ENCODE measurements at places on chromosomes 1 and 21. TPM values are rescaled to one million over a fixed set of nuclear protein-coding genes. Genes with fewer than 3 reads are reported as not detected.

DNA sequence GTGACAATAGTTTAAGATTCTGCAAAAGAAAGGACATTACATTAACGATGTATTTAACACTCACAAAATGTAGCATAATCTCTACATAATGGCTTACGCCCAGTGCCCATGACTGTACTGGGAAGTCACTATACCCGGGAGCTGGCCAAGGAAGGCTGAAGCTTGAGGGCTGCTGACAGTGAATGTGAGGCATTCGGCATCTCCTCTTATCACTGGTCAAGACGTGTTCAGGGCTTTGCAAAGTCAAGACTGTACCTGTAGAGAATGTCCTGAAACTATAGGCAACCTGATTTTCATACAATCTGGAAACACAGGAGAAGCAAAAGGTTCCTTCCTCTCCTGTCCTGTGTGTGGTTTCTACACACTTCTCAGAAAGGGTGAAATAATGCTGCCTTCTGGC lies 12.7 kb upstream of the IFNGR2 start:
- H3K27ac ChIP-seq = no peak overlapping the region
- H3K27me3 ChIP-seq = peaks cover 82% of the 10 kb centered on the region
- DNase-seq = no peak
- H3K4me1 ChIP-seq = peaks cover 2% of the 10 kb centered on the region
- no peaks in the 10 kb centered on the region for H3K36me3 ChIP-seq

GRCh38 chr1:25355841-25356395 lies 17.8 kb downstream of the TMEM50A start:
- no peaks in the 10 kb centered on the region for H3K27me3 ChIP-seq
- H3K36me3 ChIP-seq = peaks cover 52% of the 10 kb centered on the region
- peak overlapping the region; percentile 1 for H3K4me3 ChIP-seq
- H3K4me1 ChIP-seq = peaks cover 34% of the 10 kb centered on the region

DNA sequence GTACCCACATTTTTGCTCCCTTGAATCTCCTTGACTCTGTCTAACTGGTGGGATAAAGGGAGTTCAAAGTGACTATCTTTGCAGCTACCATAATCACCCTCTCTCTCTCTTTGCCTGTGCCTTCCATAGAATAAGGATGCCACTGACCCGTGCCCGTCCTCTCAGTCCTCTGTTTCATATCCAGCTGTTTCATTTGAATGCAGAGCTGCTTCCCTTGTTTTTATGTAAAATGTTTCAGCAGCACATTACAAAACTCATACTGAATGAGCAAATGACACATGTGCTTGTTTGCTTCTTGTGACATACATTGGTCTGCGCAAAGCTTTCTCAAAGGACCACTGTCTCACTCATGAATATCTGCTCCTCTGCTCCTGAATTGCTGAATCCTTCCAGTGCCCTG lies 38.4 kb downstream of the CDC42 start:
- H3K27me3 ChIP-seq = no peaks in the 10 kb centered on the region
- peaks cover 68% of the 10 kb centered on the region for H3K36me3 ChIP-seq
- H3K27ac ChIP-seq = peak overlapping the region; percentile 70
- DNase-seq = no peak
- H3K4me1 ChIP-seq = peaks cover 77% of the 10 kb centered on the region
- H3K4me3 ChIP-seq = peak overlapping the region; percentile 15

GRCh38 chr1:205715628-205716027 lies 34.4 kb downstream of the NUCKS1 start:
- H3K27ac ChIP-seq = no peak overlapping the region
- H3K4me3 ChIP-seq = no peak overlapping the region
- no peaks in the 10 kb centered on the region for H3K27me3 ChIP-seq
- H3K4me1 ChIP-seq = peaks cover 22% of the 10 kb centered on the region

GRCh38 chr1:19037659-19038058 lies 81.2 kb upstream of the IFFO2 start:
- no peak for DNase-seq
- H3K4me3 ChIP-seq = no peak overlapping the region
- H3K36me3 ChIP-seq = no peaks in the 10 kb centered on the region
- H3K4me1 ChIP-seq = no peaks in the 10 kb centered on the region
- no peak overlapping the region for H3K27ac ChIP-seq

GRCh38 chr1:16115468-16115983 lies 40.3 kb downstream of the EPHA2 start:
- no peaks in the 10 kb centered on the region for H3K4me1 ChIP-seq
- H3K27me3 ChIP-seq = no peaks in the 10 kb centered on the region
- H3K27ac ChIP-seq = no peak overlapping the region
- H3K36me3 ChIP-seq = no peaks in the 10 kb centered on the region
- no peak overlapping the region for H3K4me3 ChIP-seq
- DNase-seq = no peak

DNA sequence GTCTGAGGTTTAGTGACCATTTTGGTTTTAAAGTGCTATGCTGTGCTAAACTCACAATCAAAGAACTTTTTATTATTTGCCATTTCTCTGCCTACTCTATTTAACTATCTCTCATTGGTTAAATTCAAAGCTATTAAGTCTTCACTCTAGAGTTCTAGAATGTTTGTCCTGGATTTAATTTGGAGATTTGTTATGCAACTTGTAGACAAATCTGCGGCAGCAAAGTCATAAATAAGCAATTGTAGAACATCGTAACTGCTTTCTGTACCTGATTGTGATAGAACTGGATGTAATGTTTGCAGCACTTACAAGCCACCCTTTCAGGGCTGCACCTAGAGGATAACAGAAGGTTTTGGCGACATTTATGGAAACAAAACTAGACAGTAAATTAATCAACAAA lies 566.5 kb upstream of the ADGRL2 start:
- no peaks in the 10 kb centered on the region for H3K36me3 ChIP-seq
- no peak for DNase-seq
- H3K4me3 ChIP-seq = no peak overlapping the region
- no peaks in the 10 kb centered on the region for H3K27me3 ChIP-seq
- no peaks in the 10 kb centered on the region for H3K4me1 ChIP-seq
- H3K27ac ChIP-seq = no peak overlapping the region

GRCh38 chr1:171128463-171128862 lies 37.8 kb downstream of the FMO3 start:
- DNase-seq = no peak
- H3K27me3 ChIP-seq = peaks cover 3% of the 10 kb centered on the region
- H3K4me1 ChIP-seq = no peaks in the 10 kb centered on the region
- H3K36me3 ChIP-seq = no peaks in the 10 kb centered on the region
- H3K27ac ChIP-seq = no peak overlapping the region

DNA sequence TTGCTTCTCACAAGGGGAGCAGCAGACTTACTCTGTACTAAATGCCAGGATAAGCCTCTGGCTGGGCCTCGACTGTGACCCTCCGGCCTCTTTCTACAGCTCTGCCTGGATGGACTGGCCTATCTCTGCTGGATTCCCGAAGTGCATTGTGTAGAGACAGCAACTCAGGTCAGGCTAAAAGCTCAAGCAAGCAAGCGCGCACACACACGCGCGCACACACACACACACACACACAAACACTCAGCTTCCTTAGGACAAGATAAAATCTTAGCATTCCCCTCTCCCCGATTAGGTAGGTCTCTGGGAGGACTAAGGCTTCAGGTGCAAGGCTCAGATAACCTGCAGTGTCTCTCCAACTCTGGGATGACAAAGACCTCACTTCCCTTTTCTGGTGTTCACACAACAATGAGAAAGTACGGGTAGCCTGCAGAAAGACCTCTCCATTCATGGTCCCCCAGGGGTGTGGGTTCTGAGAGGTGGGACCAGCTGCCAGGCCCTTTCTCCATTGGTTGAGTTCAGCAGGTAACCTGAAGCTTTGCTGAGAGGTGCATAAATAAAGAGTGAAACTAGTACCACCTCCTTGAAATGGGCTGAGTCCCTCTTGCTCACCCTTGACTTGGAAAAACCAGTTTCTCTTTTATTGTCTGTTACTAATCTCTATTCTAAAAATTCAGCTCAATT lies 155.1 kb upstream of the CAMK1G start:
- H3K27ac ChIP-seq = no peak overlapping the region
- no peaks in the 10 kb centered on the region for H3K36me3 ChIP-seq
- H3K27me3 ChIP-seq = peaks cover 6% of the 10 kb centered on the region
- DNase-seq = no peak
- H3K4me3 ChIP-seq = no peak overlapping the region

GRCh38 chr1:227777646-227778045 lies 37.8 kb upstream of the PRSS38 start:
- no peak for DNase-seq
- no peak overlapping the region for H3K27ac ChIP-seq
- peaks cover 38% of the 10 kb centered on the region for H3K4me1 ChIP-seq
- H3K36me3 ChIP-seq = peaks cover 21% of the 10 kb centered on the region
- no peaks in the 10 kb centered on the region for H3K27me3 ChIP-seq

Gene C1orf226
- not detected for total RNA-seq

Gene MGST3
- total RNA-seq = 58.4 TPM

Gene NUP210L
- total RNA-seq = not detected

Gene HCN3
- total RNA-seq = 6.1 TPM

Measured in activated CD8-positive, alpha-beta memory T cell treated with anti-CD3 and anti-CD28 coated beads, Interleukin-2, amount 10 ng/mL, durations not matched to agents 7 days and 5 days (primary cell).